ENCODE measurements at places on chromosomes 6 and 20.

GRCh38 chr6:4554645-4555044, 221.6 kb upstream of the CDYL start:
- DNase-seq: no peak

DNA sequence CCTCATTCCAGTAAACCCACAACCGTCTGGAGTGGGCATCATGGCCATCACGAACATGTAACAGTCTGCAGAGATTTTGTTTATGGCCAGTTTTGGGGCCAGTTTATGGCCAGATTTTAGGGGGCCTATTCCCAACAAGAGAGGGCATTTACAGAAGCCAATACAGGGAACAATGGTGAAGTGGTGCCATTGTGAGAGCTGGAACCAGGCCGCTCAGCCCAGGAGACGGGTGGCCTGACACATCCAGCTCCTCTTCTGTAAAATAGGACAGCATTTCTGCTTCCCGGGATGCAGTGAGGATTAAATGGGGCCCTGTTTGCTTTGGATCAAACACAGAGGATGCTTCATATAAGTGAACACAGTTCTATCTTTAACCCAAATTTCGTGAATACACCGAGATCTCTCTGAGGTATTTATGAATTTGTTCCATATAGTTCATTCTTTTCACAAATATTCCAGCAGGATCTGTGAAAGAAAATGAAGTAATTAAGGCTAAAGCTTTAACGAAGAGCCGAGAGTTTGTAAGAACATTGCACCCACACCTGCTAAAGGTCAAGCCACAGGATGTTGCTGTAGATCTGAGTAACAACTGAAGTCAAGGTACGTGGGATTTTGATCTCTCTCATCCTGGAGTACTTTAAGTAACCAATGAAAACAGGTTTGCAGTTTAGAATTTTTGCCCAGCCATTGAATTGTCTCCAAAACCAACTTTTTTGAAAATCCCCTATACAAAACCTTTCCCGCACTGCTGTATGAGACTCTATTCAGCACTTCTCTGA, 14.5 kb upstream of the SIRPG start:
- DNase-seq: no peak

GRCh38 chr6:142653710-142654420, 291.1 kb downstream of the HIVEP2 start:
- DNase-seq: no peak

GRCh38 chr20:25053255-25054031, 4.5 kb downstream of the ACSS1 start:
- DNase-seq: no peak

DNA sequence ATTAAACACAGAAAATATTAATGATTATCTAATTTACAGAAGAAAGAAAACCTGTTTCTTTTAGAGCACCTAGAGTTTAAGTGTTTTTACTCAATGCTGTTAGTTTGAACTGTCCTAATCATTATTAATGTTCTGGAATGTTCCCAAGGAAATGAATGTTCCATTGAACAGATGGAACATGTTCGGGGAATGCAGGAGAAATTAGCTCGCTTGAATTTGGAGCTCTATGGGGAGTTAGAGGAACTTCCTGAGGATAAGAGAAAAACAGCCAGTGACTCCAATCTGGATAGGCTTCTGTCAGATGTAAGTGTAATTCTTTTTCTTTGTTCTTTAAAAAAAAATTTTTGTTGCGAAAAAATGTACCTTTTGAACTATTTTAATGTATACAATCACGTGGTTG, 10.8 kb upstream of the ECT2L start:
- no peak for DNase-seq

- DNase-seq: no peak
These were observed 449.9 kb upstream of the SOX4 start for GRCh38 chr6:21143645-21144044.

GRCh38 chr6:30826961-30827342, 57.4 kb upstream of the DDR1 start:
- DNase-seq: no peak

DNA sequence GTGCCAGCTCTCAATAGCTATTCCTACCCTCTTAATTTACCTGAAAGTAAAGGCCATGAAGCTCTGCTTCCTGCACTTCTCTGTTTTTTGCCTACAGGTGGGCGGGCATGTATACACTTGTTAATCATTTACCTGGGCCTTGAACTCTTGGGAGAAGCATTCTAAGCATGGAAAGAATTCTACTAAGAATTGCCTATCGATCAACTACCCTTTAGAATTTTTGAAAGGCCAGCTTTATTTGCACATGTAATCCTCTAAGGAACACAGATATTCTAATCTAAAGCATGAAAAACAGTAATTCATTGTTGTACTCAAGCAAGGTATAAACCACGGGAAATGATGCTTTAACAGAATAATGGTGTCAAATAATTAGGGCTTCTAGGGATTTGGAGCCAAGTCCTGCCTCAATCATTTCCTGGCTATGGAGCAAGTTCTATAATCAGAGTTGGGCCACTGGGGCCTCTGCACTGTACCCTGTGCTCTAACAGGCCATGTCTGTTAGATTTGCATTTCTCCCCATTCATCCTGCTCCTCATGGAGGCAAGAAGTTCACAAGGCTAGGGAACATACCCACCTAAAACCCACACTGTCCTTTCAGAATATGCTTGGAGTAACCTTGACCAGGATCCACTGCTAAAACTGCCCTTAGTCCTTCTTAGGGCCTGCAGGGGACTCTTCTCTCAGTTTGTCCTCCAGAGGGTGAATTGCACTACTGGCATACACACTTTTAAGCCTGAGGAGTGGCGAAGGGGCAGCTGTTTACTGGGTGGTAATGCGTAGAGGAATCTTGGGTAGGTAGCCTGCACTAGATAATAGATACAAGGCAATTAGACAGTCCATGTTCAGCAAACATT, 276.4 kb upstream of the JAG1 start:
- DNase-seq: no peak

DNA sequence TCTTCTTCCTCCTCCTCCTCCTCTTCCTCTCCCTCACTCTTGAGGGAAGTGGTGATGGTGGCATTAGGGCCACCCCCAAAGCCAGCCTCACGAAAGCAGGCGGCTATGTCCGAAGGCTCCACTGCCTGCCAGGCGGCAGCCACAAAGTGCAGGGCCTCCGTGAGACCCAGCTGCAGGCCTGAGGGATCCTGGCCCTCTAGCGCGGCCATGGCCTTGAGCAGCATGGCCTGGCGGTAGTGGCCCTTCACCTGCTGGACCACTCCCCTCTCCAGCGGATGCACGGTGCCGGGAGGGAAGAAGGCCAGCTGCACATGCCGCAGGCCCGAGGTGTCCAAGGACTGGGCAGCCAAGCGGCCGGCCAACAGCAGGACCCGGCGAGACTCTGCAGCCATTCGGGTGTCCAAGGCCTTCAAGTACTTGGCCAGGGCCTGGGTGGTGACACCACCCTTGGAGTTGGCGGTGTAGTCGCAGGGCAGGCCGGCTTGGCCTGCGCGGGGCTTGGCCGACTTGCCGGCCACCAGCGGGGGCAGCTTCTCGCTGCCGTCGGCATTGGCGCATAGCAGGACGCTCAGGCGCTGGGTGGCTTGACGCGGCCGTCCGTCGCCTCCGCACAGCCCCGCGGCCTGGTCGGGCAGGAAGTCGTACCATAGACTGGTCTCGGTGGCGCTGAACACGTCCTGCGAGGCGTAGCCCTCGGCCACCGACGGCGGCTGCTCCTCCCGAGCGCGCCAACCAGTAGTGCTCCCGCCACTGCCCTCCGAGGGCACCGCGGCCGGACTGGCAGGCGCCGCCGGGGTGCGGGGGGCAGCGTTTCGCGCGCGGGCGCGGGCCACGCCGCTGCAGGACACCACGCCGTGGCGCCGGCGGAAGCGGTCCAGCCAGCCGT, 1.1 kb downstream of the CENPB start:
- no peak for DNase-seq

DNA sequence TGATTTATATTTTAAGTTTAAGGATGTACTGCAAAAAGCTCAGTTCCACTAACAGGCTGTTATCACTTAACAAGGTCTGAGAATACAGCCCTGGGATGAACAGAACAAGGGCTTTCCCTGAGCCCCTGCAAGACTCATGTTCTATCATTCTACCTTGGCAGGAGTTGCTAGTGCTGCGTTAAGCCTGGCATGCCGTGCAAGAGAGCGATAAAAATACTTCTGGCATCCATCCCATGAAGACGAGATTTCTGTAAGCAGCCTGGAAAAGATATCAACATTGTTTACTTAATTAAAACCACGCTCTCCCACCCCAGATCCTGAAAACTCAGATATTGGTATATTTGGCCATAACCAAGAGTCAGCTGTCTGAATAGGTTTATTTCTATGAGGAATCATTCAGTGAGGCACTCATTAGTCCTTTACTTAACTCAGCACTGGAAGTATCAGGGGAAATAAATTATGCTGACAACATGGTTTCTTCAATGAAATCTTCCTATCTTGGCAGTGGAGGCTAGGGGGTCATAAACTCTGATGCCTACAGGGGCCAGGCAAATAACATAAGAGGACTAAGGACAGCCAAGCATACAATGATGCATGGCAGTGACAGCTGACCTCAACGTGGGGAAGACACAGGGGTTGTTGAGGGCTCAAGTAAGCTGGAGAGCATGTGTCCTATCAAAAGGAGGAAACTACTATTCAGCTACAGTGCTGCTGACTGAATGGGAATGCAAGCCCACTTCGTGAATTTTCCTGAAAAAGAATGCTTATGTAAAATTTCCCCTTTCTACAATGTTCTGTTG, 37.6 kb upstream of the LYRM2 start:
- no peak for DNase-seq

DNA sequence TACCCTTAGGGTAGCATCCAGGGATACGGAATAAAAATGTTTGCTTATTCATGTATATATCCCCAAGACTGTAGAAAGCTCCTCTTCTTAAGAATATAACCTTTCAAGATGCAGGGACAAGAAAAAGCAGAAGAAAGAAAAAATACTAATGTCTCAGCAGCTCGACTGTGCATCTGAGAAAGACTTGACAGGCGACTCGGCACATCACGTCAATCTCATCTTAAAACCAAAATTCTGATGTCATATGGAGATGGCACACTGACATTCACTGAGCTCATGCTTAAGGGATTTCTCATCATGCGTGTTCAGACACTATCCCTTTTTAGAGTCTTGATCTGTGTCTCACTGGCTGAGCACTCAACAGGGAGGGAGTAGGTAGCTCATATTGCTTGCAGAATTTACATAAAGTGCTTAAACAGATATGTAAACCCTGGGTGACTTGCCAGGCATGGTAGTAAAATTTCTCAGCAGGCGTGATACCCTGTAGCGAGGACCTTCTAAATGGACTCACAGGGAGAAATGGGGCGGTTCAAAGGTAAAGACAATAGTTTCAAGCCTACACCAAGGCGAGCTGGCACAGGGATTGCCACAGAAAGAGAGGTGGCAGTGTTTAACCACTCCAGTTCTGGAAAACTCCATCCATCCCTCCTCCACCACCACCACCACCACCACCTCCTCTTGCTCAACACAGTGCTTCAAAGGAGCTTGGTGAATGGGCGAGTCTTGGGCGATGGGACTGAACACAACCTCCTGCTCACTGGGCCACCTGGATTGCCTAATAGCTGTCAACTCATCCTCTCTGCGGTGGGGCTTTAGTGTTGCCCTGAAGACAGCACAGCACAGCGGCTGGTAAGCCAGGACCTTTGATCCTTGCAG, 330.5 kb downstream of the TFAP2A start:
- DNase-seq: no peak

- DNase-seq: no peak
These were observed 18.7 kb upstream of the HLA-DRB1 start for GRCh38 chr6:32608362-32608761.

DNA sequence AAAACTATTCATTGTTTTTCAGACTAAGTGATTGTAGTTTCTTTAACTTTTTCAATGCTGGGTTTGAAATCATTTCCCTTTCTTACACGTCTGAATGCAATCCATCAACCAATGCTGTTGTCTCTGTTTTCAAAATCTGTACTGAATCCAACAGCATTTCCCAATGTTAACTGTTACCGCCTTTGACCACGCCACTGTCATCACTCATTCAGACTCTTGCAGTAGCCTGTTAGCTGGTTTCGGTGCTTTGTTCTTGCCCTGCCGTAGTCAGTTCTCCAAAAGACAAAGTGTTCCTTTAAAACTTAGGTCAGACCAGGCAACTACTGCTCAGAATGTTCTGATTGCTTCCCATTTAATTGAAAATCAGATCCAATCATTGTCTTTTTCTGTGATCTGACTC, 131.3 kb downstream of the PLCB4 start:
- no peak for DNase-seq

GRCh38 chr20:24770628-24771541, 178.2 kb upstream of the CST7 start:
- no peak for DNase-seq

GRCh38 chr20:57429580-57430200, 38.5 kb downstream of the RBM38 start:
- no peak for DNase-seq

DNA sequence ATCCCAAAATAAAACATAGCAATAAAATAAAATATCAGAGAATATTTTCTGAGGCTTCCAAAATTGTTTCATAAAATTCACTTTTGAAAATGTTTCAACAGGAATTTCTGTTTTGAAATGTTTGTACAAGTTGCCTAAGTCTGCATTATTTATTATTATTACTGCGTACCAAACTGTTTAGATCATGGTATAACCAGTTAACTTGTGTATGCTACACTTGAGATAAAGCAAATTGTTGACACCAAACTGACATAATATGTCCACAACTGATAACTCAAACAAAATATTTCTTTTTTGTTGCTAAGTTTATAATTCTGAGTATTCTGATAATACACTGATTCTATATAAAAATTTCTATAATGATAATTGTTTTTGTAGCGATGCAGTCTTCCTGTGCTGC, 531.8 kb upstream of the EYS start:
- no peak for DNase-seq

DNA sequence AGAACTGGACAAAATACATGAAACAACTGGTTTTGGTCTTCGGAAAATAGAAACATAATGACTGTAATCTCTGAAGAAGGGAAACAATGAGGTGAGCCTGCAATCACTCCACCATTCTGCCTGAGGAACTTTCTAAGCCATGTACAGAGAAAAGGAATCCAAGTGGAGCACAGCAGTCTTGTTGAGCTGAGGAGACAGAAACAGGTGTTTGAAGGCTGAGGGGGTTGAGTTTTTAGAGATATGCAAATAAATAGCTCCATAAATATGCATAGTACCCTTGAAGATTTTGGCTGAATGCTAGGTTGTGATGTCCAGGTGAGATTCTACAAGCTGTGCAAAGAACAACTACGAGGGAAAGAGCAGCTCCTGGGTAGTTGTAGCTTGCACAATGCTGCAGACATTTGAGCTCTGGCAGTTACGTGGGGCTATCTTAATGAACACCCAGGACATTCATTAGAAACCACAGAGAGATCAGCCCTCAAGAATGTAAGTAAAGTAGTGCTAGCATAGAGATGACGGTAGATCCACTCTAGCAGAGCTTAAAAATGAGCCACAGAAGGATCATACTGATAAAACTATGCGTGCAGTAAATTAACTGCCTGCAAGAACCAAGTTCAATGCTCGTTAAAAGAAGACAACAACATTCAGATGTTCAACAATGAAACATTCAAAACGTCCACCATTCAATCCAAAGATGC, 24.3 kb downstream of the TUBB2B start:
- no peak for DNase-seq

GRCh38 chr20:9403448-9403847, 110.9 kb upstream of the LAMP5 start:
- DNase-seq: no peak
